ENCODE measurements at places on chromosomes 2 and 18.

DNA sequence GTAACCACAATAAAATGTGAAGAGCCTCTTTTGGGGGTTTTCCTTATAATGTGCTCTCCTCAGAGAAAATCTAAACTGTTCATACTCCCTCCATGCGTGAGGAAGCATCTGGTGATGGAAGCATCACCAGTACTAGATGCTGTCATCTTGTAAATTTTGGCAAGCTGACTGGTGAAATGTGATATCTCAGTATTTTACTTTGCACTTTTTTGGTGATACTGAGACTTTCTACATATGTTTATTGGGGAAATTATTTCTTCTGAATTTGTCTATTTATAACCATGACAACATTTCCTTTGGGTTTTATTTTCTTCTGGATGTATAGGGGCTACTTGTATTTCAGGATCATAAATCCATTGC, 95.9 kb upstream of the DLGAP1 start:
- peak; percentile 35 for DNase-seq

DNA sequence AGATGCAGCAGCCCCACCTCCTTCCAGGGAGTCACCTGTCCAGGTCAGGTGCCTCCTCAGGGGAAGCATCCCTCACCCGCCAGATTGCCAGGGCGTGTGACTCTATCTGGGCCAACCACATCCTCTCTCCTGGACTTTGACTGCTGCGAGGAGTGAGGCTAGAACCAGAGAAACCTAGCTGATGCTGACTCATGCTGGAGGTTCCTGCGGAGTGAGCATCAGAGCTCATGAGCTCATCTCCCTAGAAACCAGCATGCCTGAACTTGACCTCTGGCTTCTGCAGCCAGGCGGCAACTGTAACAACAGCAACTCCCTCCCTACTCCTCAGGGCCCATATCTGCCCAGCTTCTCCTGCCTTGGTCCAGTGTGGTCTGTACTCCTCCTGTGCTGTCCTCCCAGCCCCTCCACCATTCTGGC, 28.3 kb upstream of the NT5DC4 start:
- DNase-seq: peak; percentile 66

DNA sequence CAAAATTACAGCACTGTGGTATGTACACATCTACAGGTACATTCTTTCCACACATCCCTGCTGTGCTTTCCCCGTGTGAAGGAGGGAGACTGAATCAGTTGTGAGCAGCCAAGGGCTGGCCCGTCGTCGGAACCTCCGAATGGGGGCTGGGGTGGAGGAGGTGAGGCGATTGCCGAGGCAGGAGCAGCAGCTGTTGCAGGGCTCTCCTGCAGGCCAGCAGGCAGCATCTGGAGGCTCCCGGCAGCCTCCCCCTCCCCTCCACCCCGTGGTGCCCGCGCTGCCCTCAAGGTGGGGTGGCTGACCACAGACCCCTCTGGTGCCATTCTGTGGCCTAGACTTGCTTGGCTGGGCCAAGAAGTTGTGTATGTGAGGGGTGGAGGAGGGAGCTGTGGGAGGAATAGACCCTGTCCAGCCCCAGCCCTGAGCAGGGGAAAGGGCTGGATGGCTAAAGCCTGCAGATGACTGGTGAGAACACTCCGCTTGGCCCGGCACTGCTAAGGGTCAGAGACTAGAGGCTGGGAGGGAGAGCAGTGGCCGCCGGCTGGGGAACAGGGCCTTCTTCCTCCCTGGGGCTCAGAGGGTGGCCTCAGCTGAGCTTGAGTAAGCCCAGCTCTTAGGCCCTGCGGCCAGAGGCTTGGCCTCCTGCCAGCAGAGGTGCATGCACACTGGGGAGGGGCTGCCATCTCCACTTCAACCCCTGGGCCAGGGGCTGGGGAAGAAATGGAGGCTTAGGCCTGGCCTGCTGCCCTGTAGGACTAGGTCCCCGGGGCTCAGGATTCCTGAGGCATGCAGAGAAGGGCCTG, 7.6 kb downstream of the STAMBP start:
- no peak for DNase-seq

GRCh38 chr2:213848631-213849030, 562.2 kb upstream of the VWC2L start:
- DNase-seq: no peak

- no peak for DNase-seq
These were observed 78.6 kb downstream of the FAM210A start for GRCh38 chr18:13647761-13648160.

GRCh38 chr2:162280654-162281053, 37.4 kb upstream of the FAP start:
- DNase-seq: no peak

- DNase-seq: no peak
These were observed 29.7 kb downstream of the DGKD start for GRCh38 chr2:233384015-233384414.

DNA sequence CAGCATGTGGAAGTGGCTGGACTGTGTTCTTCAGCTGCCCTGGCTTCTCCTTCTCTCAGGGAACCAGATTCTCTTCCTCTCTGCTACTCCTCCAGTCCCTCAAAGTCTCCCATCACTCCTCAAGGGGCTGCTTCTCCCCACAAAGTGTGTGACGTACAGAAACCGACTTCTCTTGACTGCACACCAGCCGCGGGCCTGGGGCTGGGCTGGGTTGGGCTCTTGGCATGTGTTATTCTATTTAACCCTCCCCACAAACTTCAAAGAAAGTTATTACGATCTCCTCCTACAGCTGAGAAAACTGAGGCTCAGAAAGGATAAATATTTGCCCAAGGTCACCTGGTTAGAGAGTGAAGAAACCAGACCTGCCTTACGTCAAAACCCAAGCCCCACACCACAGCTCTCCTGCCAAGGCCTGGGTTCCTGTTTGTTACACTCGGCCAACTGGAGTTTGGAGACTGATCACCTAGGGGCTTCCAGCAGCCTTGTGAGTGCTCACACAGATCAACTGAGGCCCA, 269.0 kb downstream of the TFCP2L1 start:
- no peak for DNase-seq

- no peak for DNase-seq
These were observed 142.4 kb downstream of the MREG start for GRCh38 chr2:215870986-215871385.

GRCh38 chr18:70671889-70672565, 383.2 kb downstream of the SOCS6 start:
- peak; percentile 42 for DNase-seq

GRCh38 chr2:99942561-99943347, 199.6 kb downstream of the AFF3 start:
- no peak for DNase-seq

GRCh38 chr2:23713351-23713750, 213.6 kb downstream of the ATAD2B start:
- no peak for DNase-seq

DNA sequence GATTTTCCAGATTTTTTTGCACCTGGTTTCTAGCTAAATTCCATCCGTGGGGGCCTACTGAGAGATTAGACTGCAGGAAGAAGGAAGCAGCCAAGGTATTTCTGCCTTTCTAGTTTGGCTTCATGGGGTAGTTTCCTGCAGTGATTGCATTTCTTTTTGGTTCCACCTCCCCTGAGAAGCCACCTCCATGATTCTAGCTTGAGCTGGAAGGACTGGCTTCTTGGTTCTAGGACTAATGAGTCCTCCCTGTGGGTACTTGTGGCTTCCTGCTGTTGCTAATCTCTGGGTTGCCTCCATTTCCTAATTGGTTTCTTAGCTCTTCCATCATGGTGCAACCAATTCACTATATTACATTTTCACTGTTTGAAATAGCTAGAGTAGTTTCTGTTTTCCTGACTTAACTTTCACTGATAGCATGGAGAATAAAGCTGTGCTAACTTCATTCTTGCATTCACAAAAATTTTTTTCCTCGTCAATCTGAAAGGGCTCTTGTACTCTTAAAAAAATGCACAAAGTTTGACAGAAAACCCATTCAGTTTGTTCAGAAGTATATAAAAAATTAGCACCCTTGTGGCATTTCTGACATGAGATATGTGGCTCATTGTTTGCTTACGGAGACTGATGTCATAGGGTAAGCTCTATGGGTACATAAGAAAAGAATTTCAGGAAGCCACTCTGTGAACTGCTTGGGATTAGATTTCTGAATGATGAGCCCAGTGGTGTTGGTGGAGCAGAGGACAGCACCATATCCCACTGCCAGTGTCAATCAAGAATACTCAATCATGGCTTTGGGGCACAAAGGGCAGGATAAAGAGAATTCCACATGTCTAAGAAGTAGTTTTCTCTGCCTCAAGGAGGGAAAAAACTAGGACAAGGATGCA, 242.8 kb upstream of the RBMS1 start:
- DNase-seq: no peak

DNA sequence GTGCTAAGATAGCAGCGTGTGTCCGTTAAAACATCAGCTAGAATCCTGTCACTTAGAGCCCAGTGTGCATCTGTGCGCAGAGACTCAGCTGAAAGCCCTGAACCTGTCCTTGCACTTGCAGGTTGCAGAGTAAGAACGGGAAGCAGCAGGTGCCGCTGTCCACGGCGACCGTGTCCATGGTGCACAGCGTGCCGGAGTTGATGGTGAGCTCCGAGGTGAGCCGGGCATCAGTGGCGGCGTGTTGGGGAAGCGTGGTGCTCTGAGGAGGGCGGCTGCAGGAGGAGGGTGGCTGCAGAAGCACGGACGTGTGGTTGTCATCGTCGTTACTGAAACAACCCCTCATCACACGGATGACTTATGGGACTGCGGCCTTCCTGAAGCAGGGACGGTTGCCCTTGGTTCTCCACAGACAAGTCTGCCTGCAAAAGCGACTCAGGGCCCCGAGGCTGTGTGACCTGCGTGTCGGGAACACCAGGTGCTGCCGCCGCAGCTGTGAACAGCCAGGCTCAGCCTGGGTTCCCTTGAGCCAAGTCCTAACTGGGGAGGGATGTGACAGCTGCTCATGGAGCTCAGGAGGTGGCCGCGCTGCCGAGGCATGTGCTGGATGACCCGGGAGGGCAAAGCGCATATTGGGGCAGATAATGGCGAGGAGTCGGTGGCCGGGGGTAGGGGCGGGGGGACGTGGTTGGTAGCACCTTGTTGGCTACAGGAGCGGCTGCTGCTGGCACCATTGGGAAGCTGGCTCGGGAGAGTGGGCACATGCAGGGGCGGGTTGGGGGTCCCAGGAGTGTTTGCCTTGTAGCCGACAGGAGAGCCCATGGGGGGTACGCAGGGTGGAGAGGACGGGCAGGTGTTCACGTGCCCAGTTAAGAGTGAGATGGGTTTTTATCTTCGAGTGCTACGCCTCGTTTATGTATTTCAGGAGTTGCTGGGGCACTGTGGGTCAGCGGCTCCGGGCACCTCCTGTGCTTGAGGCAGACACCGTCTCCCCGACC, 16.6 kb downstream of the CTDP1 start:
- DNase-seq: no peak

GRCh38 chr2:109508556-109508955, 105.2 kb downstream of the SEPTIN10 start:
- DNase-seq: no peak
